ENCODE measurements at places on chromosomes 12 and 14.

- DNase-seq, result no peak
Measured at GRCh38 chr12:44260581-44260980, 424.7 kb downstream of the TMEM117 start.

DNA sequence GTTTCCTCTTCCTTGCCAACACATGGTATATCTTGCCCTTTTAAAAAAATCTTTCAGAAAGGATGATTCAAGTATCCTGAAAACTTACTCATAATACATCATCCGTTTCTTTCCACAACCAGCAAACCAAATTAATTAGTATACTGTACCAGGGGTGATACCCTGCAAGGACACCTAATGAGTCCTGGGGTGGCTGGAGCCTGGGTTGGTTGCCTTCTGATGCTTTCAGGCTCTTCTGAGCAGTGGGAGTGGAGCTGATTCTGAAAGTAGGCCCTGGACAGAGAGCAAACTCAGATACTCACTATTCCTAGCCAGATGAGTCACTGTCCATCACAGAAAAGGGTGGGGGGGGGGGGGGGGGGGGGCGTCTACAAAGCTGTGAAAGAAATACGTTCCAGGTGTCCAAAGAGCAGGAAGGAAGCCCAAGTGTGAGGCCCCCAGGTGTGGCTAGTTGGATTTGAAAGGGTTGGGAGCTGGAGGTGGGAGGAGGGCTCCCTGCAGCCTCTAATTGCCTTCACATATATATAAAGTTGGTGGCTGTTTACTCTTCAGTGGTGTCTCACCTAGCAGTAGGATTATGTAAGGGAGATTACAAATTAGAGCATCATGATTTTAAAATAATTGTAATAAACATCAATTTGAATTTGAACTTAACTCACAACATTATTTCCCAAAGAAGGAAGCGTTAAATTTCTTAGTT, 36.5 kb downstream of the FBXO33 start:
- no peak for DNase-seq

- no peak for DNase-seq
Measured at GRCh38 chr14:22980672-22981089, 1.7 kb downstream of the AJUBA start.

DNA sequence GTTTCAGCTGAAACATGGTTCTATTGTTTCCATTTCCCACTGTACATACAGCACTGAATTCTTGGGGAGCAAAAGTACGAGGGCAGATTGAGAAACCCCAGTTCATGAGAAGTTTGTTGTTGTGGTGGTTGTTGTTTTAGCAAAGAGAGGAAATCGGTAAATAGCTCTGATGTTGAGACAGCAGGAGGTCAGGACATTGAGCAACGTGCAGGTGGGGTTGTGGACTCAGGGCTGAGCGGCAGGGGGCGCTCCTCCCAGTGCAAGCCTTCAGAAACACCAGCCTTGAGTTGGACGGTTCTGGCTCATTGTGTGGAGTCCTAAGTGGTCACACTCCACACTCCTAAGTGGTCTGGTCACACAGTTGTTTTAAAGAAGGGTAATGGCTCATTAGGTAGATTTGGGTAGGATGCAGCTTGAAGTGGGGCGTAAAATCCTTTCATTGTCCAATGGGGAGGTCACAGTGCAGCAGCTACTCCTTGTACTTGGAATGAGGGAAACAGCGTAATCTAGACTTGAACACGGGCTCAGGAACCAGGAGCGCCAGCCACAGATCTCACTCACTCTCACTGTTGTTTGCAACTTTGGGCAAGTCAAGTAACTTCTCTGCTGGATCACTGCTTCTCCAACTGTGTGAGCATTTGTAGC, 14.5 kb upstream of the PWP1 start:
- DNase-seq, result no peak

DNA sequence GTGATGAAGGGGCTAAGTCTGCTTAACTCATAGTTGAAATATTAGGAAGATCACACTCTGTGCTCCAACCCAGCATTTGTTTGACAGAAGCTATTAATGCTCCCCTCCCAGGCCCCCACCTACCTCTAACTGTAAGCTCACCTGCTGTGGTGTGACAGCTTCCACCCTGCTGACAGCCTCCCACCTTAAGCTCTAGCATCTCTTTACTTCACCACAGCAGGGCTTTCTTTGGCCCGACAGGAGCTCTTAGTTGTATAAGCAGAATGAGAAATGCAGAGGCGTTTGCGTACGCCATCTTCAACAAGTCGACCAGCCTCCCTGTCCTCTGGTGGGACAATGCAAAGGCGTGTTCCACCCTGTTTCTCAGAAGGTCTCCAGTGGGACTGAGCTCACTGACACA, 80.1 kb upstream of the OSBPL8 start:
- DNase-seq, result no peak

DNA sequence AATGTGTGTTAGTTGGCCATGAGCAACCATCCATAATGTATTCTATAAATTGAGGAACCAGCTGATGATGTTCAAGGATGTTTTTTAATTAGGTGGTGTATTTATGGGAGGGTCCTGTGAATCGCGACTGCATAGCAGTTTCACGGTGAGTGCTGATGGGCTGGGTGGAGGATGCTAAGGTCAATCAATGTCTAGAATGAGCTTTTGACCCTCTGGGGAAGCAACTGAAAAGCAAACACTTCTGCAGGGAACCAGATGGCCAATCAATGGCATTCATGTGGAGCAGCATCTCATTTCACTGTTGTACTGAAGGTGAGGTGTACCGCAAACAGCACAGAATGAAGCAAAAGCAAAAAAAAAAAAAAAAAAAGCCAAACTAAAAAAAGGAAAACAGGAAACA, 676.1 kb upstream of the TMEM132C start:
- DNase-seq, result no peak

DNA sequence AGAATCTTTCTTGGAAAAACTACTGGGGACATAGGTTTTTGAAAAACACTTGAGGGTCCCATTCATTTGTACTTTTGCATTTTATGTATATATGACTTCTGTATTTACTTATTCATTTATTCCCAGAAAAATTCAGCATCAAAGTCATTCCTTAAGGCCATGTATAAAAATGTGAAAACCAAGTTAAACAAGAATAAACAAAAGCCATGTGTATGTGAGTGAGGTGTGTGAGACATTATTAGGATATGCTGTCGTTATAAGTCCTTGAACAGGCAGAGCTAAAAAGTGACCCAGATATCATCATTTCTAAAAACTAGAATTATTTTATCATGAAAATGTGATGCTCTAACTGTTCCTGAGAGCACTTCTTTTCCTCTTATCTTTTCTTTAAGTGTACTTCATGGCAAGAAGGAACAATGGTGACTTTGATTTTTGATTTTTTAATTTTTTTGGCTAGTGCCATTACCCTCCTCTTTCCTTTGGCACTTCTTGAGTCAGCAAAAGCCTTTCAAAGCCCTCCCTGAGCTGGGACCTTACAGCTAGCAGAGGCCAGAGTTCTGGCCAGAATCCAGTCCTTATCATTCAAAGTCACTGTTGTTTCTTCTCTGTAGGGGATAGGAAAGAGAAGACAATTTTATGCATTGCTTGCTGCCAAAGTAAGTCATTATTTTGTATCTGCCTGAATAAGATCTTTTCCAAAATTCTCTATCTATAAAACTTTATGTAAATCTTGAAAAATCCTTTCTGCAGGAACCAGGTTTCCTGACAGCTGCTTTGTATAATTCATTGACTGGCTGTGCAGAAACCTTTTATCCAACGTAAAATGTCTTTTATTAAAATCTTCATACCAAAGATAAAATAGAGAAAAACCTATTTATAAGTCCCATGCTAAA, 419.7 kb upstream of the PRICKLE1 start:
- no peak for DNase-seq

Data from GM12892 (cell line).